ENCODE measurements at places on chromosomes 4 and X.
A peak's percentile ranks its signal among the peaks of the same experiment; 100 is the strongest.

GRCh38 chr4:104395168-104395614 is 99.5 kb downstream of the CXXC4 start:
- no peak for DNase-seq

GRCh38 chr4:25925486-25926201 is 11.6 kb downstream of the SMIM20 start:
- DNase-seq, result peak; percentile 41

DNA sequence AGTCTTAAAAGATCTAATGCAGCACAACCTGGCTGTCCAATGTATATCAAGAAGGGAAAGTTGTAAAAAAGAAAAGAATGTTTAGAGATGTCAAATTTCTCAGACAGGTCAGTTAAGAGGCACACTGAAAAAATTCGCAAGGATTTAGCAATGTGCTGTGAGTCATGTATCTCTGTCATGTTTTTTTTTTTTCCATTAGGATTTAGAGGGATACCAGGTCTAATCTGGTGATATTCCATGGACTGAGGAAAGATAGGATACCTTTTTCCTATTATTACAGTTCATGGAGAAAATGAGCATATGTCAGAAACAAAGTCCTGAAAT is 815.4 kb upstream of the PCDH10 start:
- no peak for DNase-seq

GRCh38 chr4:8319731-8320385 is 50.3 kb downstream of the HTRA3 start:
- no peak for DNase-seq

- peak; percentile 75 for DNase-seq
Observed at GRCh38 chr4:184168406-184169019, 49.2 kb downstream of the ENPP6 start.

DNA sequence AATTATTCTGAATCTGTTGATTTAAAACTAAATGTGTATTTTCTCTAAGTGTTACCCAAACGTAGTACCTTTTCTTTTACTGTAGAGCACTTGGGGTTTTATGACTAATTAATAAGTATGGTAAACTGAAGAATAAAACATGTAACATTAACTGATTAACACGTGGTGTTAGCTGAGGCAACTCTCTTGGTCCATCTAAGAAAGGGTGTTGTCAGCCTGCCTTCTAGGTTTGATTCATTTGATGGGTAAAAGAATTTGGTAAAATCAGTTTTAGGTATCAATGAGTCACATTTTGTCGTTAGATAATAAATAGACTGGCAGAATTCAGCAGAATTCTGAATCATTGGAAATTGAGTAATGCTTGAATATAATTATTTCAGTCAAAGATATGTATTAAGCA is 99.7 kb downstream of the AFF1 start:
- no peak for DNase-seq

GRCh38 chr4:113183032-113183605 is 133.7 kb downstream of the ANK2 start:
- no peak for DNase-seq

DNA sequence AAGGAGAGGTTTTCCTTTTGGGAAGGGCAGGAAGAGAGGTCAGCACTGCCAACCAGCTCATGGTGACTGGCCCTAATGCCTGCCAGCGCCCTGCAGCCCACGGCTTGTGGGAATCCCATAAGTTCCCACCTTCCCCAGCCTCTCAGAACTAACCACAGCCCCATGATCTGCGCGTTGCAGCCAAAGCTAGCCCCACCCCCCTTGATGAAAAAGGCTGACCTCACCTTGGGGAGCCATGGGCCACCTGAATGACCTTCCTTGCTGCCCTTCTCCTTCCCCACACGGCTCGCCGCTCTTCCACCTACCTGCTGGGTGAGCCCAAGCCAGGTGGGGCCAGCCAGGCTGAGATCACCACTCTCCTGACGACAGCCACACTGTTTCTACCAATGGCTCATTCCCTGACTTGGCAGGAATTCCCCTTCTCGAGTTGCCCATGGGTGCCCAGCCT is 3.9 kb upstream of the ELF4 start:
- DNase-seq, result no peak

DNA sequence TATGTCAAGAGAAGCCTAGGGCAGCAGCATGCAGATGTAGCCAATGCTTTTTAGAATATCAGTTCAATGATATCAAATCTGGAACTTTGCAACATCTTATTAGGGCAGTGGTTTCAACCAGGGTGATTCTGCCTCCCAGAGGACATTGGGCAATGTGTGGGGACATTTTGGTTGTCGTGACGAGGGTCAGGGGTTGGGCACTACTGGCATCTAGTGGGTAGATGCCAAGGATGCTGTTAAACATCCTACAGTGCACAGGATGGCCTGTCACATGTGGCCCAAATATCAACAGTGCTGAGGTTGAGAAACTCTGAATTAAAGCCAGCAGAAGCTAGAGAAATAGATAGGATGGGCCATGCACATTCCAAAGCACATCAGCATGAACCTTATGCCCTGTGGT is 152.3 kb downstream of the AMELX start:
- no peak for DNase-seq

DNA sequence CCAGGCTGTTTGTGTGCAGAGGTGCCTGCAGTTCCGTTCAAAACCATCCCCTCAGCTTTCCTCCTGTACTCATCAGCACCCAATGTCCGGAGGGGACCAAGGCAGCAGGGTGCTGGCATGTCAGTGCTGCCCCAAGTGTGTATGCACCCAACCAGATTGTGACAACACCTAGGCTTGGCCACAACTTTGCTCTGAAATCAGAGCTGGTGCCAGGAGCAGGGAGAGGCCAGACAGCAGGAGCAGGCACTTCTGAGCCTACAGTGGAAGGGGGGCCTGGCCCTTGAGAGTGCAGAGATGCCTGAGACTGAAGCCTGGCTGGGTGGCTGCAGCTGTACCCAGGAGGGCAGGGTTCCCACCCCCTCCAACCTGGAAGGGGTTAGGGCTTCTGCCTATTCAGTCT is 56.5 kb upstream of the RASGEF1B start:
- DNase-seq, result no peak

DNA sequence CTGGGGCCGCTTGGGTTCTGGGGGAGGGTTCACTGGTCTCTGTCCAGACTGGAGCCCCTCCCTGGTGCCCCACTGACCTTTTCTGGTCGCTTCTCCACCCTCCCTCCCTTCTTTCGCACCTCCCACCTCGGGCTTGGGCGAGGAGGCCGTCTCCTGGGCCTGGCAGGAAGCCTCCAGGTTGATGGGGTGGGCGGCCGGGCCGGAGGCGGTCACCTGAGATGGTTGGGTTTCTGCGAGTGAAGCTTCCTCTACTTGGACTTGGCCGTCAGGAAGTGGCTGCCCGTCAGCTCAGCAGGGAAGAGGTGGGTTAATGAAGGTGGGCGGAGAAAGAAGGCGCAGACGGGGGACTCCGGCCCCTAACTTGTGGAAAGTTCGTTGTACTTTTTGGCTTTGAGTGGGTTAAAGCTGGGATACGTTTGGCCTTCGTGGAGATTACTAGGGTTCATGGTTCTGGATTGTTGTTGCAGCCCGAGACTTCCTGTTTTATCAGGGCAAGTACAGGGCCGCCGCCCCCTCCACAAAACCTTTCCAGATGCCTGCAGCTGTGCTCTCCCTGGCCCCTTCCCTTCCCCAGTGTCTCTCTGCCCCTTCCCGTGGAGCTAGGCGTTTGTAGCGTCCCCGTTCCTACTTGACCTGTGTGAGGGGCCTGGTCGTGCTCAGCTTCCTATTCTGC is 1.2 kb downstream of the AKAP17A start:
- peak; percentile 22 for DNase-seq
